Stimulated activated CD8-positive, alpha-beta memory T cell treated with anti-CD3 and anti-CD28 coated beads, Interleukin-2, amount 100 ng/mL, for 1 hour (primary cell): ENCODE measurements at places on chromosomes 2 and 18.

DNA sequence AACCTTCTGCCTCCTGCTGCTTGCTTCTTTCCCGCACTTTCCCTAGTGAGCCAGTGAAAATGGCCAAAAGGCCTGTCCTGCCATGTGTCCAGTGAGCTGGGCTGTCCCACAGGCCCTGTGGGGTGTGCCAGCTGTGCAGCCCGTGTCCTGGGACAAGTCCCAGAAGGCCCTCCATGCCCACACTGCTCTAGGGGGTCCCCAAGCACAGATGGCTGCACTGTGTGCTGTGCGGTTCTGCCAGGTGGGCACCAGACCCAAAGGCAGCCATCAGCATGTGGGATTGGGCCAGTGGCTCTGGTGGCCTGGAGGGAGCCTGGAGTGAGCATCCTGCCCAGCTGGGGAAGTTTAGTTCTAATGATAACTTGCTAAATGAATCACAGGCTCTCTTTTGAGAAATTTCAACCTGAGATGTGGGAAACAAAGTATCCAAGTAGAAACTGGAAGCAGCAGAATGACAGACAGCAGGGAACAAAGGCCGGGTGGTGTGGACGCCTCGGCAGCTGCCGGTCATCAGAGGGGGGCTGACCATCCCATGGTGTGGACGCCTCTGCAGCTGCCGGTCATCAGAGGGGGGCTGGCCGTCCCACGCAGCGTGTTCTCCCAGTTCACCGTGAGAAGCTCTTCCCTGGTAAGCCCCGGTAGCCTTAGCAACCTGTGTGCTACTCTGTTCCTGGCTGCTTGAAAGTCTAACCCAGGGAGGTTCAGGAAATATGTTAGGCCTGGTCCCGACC is 9.9 kb upstream of the CNDP2 start:
- DNase-seq = no peak

GRCh38 chr2:210443527-210443926 is 33.0 kb downstream of the LANCL1 start:
- DNase-seq = no peak

DNA sequence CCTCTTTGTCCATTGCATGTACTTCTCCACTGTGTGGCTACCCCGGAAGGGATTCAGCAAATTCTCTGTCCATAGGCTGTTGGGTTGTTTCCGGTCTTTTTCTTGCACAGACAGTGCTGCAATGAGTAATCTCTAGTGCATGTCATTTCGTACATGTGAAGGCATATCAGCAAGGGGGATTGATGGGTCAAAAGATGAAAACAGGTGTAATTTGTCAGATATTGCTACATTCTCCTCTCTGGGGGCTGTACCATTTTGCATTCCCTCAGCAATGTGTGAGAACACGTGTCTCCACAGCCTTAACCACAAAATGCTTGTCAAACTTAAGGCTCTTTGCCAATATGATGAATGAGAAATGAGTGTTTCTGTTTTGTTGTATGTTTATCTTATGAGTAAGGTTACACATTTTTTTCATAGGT is 60.5 kb downstream of the KLHL29 start:
- DNase-seq = no peak

GRCh38 chr2:151277067-151277466 is 12.4 kb downstream of the NMI start:
- no peak for DNase-seq

GRCh38 chr18:23932385-23933067 is 82.0 kb upstream of the TTC39C start:
- no peak for DNase-seq

DNA sequence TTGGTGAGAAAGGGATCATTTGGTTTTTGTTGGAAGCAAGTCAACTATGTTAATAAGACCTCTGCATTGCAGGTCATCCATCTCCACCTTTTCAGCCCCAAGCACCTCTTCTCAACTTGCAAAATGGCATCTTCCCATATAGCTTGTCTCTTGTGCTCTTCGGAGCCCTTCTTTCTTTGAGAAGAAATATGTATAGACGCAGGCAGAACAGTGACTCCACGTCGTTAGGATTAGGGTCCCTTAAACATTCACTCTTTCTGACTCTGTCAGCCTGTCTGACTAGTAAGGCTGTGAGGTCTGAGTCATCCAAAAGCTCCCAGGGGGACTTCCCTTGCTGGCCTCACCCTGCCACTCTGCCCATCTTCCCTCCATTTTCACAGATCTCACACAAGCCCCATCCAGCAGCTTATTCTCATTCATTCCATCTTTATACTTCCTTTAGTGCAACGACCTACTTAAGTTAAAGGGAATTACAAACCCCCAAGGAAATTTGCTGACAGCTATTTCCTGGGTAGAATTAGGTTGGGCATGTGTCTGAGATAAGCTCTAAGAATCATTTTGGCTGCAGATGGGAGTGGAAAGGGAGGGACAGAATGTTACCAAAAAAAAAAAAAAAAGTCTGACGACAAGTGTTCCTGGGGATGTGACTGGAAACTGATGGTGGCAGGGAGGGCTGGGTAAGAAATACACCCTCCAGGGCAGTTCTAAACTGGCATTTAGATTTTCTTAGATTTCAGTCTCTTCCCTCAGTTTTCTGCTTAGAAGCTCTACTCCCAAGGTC is 37.7 kb upstream of the MEX3C start:
- DNase-seq = no peak

GRCh38 chr2:143574069-143574468 is 444.9 kb downstream of the ARHGAP15 start:
- DNase-seq = no peak

DNA sequence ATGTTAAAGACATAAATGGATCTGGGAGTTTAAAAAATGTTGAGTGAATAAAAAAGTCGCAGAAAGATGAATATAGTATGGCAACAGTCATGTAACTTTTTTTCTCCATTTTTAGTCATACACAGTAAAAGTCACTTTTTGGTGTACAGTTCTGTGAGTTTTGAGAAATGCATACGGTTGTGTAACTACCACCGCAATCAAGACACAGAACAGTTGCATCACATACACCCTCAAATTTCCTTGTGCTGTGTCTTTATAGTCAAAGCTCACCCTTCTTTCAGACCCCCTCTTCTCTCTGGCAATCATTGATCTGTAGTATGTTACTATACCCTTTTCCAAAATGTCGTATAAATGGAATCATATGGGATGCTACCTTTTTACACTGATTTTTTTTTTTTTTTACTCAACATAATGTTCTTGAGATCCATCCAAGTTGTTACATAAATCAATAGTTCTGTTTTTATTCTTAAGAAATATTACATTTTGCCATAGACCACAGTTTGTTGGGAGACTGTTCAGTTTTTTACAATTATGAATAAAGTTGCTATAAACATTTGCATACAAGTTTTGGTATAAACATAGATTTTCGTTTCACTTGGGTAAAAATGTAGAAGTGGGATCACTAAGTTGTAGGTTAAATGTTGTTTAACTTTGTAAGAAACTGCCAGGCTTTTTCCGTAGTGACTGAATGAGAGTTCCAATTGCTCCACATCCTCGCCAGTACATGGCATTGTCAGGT is 35.4 kb upstream of the AGFG1 start:
- DNase-seq = no peak

- DNase-seq = no peak
Measured at GRCh38 chr2:45833301-45833967, 182.0 kb downstream of the PRKCE start.

DNA sequence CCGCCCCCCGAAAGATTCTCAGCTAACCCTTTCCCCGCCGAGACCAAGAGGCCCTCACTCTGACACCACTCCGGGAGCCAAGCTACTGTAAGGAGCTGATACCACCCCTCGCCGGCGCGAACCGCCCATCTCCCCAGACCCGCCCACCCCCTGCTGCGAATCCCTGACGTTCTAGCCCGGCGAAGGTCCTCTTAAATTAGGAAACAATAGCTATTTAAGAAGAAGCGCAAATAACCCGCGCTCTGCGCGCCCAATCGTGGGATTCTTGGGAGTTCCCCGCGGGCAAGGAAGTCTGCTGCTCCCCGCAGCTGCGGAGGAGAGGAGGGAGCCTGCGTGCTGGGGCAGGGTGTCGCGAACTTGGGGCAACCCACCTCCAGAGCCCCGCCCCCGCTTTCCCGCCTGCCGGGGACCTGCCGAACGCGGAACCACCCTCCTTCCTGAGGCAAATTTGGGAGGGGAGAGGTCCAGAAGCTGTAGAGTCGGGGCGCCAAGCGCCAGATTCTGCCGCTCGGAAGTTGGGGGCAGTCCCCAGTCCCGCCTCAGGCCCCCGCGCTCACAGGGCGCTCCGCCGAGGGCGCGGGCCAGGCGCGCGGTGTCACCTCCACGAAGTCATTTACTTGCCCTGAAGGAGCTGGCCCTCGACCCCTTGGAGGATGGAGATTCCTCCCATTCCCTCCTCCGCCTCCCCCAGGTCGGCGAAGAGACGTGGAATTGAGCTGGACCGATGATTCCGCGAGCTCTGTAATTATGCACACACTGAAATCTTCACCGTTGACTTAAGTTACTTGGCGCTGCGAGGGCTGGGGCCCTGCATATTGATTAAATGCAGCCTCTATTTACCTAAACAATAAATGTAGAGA is 8.4 kb upstream of the SP9 start:
- DNase-seq = no peak

GRCh38 chr2:84048964-84049363 is 410.1 kb downstream of the SUCLG1 start:
- DNase-seq = no peak

GRCh38 chr2:23690421-23691105 is 236.4 kb downstream of the ATAD2B start:
- DNase-seq = no peak

DNA sequence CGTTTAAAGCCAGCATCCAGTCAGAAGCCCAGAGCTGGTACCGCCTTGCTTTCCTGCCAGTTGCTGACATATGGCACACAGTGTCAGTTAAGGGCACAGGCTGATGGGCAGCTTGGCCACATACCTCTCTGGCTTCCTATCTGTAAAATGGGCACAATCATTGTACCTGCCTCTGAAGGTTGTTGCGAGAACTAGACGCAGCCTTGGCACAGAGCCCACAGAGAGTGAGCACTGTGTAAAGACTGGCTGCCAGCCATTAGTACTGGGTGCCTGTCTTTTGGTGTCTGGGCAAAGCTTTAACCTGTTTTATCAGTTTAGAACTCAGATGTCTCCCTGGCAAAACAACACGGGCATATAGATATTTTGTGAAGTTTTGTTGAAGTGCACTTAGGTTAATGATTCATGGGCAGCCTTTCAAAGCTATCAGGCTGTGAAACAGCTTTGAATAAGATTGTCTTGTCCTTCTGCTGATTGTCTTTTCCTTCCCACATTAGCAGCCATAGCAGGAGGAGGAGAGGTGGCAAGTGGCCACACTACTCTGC is 269.5 kb downstream of the NEDD4L start:
- no peak for DNase-seq

- DNase-seq = no peak
Measured at GRCh38 chr2:101696272-101697123, 1.0 kb upstream of the MAP4K4 start.

GRCh38 chr2:19021721-19022120 is 336.7 kb downstream of the OSR1 start:
- no peak for DNase-seq

- no peak for DNase-seq
Measured at GRCh38 chr2:197308585-197308984, 2.0 kb downstream of the ANKRD44 start.

- no peak for DNase-seq
Measured at GRCh38 chr2:148982282-148982681, 56.2 kb upstream of the LYPD6B start.

- no peak for DNase-seq
Measured at GRCh38 chr2:149767516-149767974, 180.0 kb upstream of the MMADHC start.

GRCh38 chr2:70696142-70696541 is 71.9 kb downstream of the ADD2 start:
- DNase-seq = no peak

- DNase-seq = no peak
Measured at GRCh38 chr2:223306371-223306770, 254.4 kb downstream of the KCNE4 start.

GRCh38 chr2:8003462-8004075 is 678.3 kb upstream of the ID2 start:
- DNase-seq = no peak

DNA sequence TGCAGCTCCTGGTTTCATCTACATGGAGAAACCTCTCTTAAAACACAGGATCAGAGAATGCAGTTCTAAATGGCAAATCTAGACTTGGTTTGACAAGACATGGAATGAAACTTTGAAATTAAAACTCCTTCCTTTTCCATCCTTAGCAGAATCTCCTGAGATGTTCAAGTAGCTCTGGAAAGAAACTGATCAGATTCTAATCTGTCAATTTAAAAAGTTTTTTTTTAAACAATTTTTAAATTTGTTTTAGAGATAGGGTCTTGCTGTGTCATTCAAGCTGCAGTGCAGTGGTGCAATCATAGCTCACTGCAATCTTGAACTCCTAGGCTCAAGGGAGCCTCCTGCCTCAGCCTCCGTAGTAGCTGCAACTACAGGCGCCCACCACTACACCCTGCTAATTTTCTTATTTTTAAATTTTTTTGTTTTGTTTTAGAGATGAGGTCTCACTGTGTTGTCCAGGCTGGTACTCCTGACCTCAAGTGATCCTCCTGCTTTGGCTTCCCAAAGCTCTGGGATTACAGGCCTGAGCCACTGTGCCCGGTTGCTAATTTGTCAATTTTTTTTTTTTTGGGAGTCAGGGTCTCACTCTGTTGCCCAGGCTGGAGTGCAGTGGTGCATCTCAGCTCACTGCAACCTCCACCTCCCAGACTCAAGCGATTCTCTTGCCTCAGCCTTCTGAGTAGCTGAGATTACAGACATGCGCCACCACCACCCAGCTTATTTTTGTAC is 216.7 kb downstream of the TGIF1 start:
- no peak for DNase-seq
